ENCODE measurements at places on chromosomes 4 and X.

DNA sequence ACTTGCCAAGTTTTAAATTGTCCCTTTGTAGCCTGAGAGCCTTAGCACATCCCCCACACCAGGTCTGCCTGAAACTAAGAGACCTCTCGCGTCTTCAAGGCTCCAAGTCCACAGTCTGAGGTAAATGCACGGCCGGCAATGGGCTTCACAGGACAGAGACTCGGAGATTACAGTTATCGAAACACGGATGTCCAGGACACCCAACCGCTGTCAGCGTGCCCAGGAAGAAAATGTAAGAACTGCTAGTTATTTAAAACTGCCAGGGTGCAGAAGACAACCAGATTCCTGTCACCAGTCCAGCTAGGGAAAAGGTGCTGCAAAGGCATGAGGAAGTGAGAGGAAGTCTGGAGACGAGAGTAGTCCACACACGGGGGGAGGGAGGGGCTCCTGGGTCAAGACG lies 28.9 kb downstream of the ZNF827 start:
- DNase-seq: no peak

GRCh38 chr4:11597506-11597905 lies 168.8 kb upstream of the HS3ST1 start:
- no peak for DNase-seq

GRCh38 chrX:138723301-138723700 lies 11.8 kb upstream of the FGF13 start:
- no peak for DNase-seq

DNA sequence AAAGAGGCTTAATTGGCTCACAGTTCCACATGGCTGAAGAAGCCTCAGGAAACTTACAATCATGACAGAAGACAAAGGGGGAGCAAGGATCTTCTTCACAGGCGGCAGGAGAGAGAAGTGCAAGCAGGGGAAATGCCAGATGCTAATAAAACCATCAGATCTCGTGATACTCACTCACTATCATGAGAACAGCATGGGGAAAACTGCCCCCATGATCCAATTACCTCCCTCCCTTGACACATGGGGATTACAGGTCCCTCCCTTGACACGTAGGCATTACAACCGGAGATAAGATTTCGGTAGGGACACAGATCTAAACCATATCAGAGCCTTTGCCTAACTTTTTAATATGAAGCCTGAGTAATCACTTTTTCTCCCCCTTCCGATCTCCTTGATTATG lies 43.7 kb upstream of the MAPK10 start:
- DNase-seq: no peak

GRCh38 chrX:153736071-153736820 lies 11.6 kb downstream of the ABCD1 start:
- DNase-seq: no peak

- DNase-seq: no peak
These were observed 416.3 kb downstream of the PCDH10 start for GRCh38 chr4:133565379-133565778.

GRCh38 chr4:118353534-118354030 lies 779 bp upstream of the PRSS12 start:
- DNase-seq: no peak

GRCh38 chr4:54909961-54910360 lies 215.4 kb downstream of the KDR start:
- DNase-seq: no peak

- no peak for DNase-seq
These were observed 582.6 kb upstream of the ACTRT1 start for GRCh38 chrX:128634754-128635153.

GRCh38 chrX:74371425-74372222 lies 49.7 kb upstream of the SLC16A2 start:
- no peak for DNase-seq

DNA sequence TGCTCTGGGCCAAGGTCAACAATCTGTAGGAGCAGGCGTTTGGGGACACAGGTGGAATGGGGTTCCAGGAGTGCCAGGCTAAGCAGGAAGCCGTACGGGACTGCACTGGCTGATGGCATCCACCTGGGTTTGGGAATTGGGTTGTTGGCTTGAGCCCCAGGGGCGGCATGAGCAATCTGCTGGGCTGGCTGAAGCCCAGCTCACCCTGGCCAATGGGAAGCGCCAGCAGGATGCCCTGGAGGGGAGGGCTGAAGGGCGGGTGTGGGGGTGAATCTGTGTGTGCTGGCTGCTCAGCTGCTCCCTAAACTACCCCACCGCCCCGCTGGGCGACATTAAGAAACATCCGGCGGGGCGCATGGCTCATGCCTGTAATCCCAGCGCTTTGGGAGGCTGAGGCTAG lies 8.9 kb upstream of the RGS12 start:
- no peak for DNase-seq

- no peak for DNase-seq
These were observed 56.0 kb downstream of the RAI2 start for GRCh38 chrX:17805120-17805519.

DNA sequence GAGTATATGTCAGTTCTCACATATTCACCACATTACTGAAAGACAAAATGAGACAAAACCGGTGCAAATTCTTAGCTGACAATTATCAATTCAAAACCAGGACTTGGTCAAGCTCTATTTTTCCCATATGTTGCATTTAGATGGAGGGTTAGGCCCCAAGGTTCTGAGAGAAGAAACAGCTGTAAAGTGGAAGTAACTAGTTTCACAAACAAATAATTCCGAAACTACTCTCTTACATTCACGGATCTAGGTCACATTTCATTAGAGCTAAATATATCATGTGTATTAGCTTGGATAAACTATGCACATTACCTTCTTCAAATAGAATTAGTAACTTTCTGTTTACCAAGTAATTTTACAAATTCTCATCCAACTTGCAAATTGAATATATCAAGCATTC lies 3.7 kb upstream of the GABRA2 start:
- DNase-seq: no peak

GRCh38 chr4:169727616-169728015 lies 30.1 kb downstream of the HPF1 start:
- DNase-seq: no peak

- DNase-seq: peak; percentile 66
These were observed 214.1 kb downstream of the BCOR start for GRCh38 chrX:39883666-39884065.

DNA sequence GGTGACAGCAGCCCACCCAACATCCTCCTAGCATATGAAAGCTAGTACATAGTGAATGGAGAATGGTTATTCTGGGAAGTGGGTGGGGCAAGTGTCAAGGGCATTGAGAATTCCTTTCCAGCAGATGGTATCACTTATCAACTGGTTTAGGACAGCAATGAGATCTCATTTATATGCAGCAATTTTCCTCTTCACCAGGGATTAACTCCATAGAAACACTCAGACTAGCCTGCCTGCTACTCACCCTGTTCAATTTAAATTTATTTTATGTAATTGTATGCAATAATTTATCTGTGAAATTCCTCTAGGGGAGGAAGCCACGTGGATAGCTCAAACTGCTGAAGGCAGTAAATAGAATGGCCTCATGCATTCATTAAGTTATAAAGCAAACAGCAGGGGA lies 101.6 kb upstream of the MID1IP1 start:
- DNase-seq: no peak

- no peak for DNase-seq
These were observed 1.0 kb upstream of the GUCY1B1 start for GRCh38 chr4:155757745-155758265.

GRCh38 chr4:154741131-154741665 lies 2.6 kb upstream of the LRAT start:
- no peak for DNase-seq

DNA sequence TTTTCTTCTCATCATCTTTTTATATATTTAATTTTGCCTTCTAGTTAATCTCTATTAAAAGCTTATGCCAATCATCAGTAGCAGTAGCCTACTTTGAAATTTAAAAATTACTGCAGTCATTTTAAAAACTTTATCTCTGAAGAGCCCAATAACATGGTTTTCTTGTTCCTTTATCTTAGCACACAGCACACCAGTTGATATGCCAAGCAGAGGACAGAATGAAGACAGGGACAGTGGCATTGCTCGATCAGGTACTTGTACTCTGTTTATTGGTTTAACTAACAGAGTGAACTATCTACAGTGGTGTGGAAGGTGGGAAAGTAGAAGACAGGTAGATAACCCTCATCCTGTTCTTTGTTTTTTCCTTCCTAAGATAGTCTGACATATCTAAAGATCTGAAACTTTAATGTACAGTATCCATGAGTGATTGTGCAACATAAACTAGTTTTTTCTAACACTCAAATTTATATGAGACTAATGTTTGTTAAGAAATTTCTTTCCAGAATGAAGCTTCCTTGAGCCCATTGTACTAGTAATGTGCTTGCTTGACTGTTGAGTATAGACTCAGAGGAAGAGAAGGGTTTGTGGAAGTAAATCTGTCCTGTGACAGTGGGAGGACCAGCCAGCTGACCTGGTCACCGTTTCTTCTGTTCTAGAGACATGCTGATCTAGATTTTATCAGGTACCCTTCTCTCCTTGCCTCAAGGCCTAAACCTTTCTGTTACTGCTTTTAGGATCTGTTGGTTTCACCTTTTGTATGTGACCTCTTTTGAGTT lies 66.6 kb downstream of the FNIP2 start:
- no peak for DNase-seq

DNA sequence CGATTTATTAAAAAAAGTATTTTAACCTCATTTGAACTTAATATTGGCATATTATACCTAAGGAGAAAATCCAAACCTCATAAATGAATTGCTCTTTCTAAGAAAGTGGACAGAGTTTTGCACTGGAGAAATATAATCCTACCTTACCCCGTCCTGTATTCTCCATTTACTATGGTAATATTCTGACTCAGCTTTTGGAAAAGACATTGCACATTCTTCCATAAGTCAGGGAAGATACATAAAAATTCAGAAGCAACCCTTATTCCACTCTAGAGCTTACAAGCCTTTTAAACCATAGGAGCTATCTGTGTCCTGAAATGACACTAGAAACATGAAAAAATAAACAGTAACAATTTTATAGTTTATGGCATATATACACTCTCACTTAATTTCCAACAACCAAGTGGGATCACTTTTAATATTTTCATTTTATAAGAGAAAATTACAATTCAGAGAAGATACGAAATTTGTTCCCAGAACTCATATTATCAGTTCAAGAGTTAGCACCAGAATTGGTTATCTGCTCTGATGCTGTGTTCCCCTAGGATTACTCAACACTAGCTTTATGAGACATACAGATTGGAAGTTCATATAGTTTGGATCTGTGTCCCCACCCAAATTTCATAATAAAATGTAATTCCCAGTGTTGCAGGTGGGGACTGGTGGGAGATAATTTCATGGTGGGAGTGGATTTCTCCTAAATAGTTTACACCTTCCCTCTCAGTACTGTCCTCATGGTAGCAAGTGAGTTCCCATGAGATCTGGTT lies 359.4 kb downstream of the ARAP2 start:
- DNase-seq: no peak

DNA sequence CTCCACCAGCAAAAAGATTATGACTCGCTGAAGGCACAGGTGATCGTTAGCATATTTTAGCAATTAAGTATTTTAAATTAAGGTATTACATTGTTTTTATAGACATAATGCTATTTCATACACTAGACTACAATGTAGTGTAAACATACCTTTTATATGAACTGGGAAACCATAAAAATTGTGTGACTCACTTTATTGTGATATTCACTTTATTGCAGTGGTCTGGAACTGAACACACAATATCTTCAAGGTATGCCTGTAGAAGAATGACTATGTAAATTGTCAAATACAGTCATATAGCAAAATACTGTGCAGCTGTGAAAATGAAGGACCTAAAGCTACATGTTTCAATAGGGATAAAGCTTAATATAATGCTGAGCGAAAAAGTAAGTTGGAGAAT lies 26.6 kb upstream of the MAML3 start:
- DNase-seq: no peak

GRCh38 chr4:120096508-120097297 lies 30.1 kb upstream of the MAD2L1 start:
- DNase-seq: no peak

DNA sequence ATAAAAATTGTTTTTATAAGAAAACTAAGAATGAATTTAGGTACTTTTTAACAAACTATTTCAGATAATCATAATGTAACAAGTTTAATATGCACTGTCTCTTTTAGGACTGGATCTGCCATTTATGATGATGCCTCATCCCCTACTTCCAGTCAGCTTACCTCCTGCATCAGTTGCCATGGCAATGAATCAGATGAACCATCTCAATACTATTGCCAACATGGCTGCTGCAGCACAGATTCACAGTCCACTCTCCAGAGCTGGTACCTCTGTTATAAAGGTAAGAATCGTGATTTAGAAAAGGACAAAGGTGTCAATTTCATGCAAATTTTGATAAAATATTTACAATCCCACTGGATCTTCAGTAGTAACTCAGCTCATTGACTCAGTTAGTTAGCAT lies 566.2 kb downstream of the DACH2 start:
- no peak for DNase-seq

DNA sequence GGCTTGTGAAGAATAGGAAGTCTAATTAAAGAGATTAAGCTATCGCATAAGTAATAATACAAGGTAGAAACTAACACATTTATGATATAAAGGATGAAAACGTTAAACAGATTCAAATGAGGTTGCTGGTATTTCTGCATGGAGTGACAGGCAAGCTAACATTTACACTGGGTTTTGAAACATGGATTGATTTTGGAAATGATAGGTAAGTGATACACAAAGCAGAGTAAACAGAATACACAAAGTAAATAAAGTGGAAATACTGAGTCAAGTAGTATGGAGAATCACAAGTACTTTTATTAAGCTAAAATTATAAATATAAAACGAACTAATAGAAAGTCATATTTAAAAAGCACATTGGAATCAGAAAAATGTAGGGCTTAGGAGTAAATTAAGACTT lies 665.3 kb downstream of the STPG2 start:
- DNase-seq: no peak

DNA sequence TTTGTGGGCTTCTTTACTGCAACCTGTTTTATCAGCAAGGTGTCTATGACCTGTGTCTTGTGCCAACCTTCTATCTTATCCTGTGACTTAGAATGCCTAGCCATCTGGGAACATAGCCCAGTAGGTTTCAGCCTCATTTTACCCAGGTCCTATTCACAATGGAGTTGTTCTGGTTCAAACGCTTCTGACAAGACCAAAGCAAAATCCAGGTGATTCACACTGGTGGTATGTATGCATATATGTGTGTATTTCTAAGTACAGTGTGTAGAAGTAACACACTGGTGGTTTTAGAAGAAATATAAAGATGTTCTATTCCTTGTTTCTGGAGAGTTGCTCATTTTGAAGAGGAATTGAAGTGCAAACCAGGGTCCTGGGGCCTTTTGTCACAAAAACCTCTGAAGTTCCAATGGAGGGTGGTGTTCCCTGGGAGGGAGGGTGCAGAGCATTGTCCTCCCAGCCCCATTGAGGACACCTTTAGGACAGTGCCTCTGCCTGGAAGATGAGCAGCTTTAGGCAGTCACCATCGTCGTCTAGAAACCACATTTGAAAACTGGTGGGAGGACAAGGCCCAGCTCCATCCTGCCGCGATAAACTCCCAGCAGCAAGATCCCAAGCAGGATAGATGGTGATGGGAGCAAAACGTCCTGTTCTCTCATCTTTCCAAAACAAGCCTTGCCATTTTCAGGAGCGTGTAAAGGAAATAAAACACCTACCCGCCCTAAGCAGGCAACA lies 191.4 kb downstream of the TSPAN5 start:
- DNase-seq: no peak

All from activated effector memory CD4-positive, alpha-beta T cell treated with anti-CD3 and anti-CD28 coated beads, Interleukin-2, amount 50 U/mL, for 16 hours (primary cell).